Activated T-cell treated with anti-CD3 and anti-CD28 coated beads for 48 hours (primary cell): ENCODE measurements at places on chromosomes 3 and 15.

DNA sequence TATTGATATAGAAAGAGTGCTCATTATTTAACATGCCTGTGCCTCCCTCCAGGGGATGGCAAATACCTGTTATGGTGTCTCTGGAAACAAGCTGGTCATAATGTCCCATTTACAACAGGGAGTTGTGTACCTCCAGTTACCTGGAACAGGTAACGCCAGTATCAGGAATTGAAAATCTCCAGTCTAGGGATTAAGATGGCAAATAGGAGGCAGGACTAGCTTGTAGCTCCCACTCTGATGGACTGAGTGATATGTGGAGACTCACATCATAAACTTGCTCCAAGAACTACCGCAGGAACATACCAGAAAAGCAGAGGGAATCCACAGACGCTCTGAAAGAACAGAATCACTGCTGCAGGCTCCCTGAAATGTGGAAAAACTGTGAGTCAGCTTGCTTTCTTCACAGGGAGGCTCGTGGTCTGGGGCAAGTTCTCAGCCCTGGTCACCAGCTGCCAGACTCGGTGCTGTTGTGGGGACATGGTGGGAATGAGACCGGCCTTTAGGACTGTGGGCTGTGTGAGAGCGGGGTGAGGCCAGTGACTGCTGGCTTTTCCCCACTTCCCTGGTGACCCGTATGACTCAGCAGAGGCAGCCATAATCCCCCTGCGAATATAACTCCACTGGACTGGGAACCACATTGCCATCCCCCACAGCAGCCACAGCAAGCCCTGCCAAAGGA, 97.4 kb downstream of the KCNAB1 start:
- no peak for DNase-seq

- no peak for DNase-seq
Observed at GRCh38 chr15:41923401-41923997, 29.6 kb upstream of the SPTBN5 start.

- no peak for DNase-seq
Observed at GRCh38 chr3:106299300-106300098, 430.7 kb upstream of the CBLB start.

DNA sequence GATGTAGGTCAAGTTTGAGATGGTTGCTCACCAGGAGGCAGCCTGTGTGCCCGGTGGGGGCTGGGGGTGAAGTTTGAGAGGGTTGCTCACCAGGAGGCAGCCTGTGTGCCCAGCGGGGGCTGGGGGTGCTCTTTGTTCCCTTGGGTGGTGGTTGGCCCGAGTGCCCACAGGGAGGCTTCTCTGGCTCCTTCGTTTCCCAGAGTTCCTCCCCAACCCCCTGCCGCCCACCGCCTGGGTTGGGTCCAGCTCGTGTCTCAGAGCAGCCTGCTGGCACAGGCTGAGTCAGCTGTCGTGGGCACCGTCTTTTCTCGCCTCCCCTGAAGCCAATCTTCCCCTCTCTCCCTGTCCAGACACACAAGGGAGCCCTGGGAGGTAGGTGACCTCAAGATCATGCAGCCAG, 3.1 kb downstream of the APBA2 start:
- DNase-seq = no peak

DNA sequence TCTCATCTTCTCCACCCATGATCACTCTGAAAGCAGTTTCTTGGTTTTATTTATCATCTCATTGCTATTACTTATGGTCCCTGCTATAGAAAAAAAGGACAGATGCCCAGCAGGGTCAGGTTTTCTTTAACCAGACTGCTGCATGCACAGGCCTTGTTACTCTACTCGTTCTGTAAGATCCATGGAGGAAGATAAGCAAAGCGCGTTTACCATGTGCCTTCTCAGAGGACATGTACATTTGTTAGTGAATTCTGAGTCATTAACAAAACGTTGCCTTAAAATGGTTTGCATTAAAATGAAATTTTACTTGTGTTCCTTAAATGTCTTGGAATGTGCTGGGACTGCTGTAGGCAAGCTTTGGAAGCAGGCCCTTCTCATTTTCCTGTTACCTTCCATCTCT, 657.3 kb upstream of the KCNMB2 start:
- no peak for DNase-seq

DNA sequence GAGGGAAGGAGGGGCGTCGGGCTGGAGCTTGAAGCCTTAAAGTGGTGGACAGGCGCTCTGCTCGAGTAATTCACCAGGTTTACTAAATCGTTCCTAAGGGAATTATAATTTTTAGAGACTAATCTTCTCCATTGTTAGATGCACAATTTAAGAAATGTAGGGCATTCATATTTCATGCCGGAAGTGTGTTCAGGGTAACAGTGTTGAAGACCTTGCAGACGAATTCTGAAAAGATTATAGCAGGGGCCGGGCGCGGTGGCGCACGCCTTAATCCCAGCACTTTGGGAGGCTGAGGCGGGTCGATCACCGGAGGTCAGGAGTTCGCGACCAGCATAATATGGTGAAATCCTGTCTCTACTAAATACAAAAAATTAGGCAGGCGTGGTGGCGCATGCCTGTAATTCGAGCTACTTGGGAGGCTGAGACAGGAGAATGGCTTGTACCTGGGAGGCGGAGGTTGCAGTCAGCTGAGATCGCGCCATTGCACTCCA, 365 bp upstream of the GTF2A2 start:
- DNase-seq = no peak

- no peak for DNase-seq
Observed at GRCh38 chr3:26652164-26652563, 29.6 kb downstream of the LRRC3B start.

GRCh38 chr3:25125201-25125600, 302.9 kb upstream of the RARB start:
- no peak for DNase-seq

GRCh38 chr3:185929192-185930151, 8.3 kb downstream of the TRA2B start:
- no peak for DNase-seq

DNA sequence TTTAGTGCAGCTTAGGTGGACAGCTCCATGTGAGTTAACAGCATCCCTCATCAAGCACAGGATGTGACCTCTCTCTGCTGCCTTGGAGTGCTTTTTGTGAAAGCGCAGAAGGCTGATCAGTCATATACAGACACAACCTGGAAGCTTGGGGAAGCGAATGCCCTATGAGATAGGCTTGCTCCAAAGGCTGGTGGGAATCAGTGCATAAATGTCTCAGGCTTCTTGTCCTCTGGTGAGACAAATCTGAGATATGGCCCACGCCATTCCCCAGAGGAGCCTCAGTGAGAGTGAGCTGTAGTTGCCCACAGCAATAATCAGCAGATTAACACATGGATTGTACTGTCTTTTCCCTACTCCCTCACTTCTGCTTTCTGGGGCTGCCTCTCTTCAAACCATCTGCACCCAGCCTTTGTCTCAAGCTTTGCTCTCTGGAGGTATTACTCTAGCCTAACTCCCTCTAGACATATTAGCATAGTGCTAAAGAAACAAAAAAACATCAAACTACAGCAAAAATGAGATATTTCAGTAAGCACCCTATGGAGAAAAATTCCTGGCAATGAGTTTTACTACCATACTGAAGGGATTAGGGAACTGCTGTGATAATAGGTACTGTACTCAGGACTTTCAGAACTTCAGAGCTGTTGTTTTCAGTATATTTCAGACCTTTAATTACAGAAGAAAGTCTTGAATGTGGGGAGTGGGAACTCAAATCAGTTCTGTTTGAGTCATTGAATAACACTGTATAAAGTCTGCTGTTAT, 113.7 kb downstream of the OXSM start:
- DNase-seq = no peak

DNA sequence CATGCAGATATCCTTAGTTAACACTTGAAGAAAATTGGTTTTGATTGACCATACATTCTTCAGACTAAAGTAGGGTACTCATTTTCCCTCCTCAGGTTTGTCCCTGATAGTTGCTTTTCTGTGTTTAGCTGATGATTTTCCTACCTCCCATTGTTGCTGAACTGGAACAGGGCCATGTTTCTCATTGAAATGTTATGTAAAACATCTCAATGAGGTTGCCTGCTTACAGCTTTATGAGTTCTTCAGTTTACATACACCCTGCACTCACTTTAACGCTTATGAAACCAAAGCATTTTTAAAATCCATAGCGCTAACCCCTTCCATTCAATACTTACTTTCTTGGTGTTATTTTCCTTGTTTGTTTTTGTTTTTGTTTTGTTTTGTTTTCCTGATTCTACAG, 61.9 kb downstream of the HMG20A start:
- DNase-seq = no peak

- DNase-seq = no peak
Observed at GRCh38 chr3:176734146-176734545, 463.1 kb downstream of the TBL1XR1 start.

GRCh38 chr15:92605225-92605944, 50.2 kb downstream of the FAM174B start:
- DNase-seq = no peak

DNA sequence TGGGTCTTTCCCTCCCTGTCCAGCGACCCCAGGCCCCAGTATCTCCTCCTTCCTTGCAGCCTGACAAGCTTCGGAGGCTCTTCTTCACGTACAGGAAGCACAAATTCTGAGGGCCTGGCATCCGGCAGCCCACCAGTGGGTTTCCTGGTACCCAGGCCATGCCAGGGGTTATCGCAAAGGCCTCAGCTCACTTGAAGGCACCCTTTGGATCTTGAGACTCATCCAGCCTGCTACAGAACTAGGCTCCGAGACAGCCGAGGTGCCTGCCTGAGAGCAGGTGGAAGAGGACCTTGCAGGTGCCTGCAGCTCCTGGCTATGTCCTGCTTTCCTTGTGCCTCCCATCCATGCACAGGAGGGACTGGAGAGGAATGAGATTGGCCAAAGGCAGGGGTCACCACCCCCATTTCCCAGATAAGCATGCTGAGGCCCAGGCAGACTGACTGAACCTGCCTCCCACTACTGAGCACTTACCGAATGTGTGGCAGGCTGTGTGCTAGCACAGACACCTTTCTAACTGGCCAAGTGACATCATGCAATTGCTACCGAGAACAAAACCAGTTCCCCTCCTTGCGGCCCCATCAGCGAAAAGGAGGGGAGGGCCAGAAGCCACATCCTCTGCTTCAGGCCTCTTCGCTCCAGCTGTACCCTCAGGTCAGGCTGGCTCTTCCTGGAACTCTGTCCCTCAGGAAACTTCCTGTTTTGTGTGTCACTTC, 11.2 kb downstream of the SH2D7 start:
- DNase-seq = peak; percentile 56

GRCh38 chr15:71939981-71940588, 129.7 kb downstream of the NR2E3 start:
- DNase-seq = no peak
